Type B pancreatic cell (in vitro differentiated cells): ENCODE measurements at places on chromosomes 1 and 21.

DNA sequence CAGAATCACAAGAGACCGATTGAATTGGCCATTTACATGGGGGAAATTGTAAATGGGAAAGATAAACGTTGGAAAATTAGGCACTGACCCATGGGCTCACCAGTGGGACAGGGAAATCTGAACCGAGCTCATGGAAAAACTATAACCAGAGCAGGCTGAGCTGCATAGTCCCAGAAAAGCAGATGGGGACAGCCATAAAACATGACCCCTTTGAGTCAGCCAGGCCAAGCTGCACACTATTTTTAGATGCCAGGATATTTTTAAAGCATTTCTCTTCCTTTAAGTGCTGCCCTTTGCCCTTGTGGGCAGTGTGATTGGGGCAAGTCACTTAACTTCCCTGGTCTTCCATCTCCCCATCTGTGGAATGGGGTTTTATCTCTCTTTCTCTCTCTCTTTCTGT is 184.1 kb downstream of the FOXD2 start:
- no peak for DNase-seq

DNA sequence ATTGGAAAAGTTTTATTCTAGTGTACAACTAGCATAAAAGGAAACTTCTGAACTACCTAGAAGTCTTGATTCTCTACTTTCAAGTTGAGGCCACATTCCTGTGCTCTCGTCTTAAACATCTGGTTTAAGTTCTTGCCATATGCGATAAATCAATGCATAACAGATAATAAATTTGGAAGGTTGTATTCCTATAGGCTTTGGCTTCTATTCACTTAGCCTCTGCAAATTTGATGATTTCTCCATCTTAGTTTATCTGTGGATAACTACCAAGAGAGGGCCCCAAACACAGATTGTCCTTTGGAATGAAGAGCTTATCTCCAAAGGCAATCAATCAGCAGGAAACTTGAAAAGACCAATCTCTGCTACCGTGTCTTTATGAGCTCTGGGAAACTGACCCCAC is 11.7 kb upstream of the RNF2 start:
- no peak for DNase-seq

DNA sequence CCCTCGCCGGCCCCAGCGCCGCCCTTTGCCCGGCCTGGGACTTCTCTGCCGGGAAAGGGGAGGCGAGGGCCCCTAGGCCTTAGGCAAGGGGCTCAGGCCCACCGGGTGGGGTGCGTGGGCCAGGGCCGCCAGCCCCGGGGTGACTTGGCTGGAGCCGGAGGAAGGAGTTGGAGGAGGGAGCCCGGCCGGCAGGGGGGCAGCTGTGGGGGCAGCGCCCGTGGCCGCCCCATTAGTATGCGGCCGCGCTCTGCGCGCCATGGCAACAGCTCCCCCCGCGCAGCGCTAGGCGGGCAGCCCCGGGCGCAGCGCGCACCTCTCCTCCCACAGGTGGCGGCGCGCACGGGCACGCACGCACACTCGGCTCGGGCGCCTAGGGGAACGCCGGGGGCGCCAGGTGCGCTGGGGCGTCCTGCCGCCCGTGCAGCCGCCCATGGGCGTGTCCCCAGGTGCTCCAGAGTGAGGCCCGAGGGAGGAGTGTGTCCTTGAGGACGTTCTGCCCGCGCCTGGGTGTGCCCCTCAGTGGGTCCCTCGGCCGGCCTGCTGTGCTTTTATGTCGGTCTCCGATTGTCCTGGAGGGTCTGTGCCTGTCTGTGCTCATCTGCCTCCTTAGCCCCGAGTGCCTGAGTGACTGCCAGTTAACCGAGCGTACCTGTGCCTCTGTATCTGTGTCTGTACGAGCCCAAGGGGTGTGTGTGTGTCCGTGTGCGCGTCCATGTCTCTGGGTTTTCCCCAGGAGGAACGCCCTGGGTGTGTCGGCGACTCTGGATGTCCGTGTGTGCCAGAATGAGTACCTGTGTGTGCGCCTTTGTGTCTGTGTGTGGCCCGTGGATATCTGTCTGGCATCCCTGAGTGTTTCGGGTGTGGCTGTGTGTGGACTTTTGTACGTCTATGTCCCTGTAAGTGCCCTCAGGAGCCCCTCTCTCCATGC is 38.2 kb upstream of the WASF2 start:
- no peak for DNase-seq

DNA sequence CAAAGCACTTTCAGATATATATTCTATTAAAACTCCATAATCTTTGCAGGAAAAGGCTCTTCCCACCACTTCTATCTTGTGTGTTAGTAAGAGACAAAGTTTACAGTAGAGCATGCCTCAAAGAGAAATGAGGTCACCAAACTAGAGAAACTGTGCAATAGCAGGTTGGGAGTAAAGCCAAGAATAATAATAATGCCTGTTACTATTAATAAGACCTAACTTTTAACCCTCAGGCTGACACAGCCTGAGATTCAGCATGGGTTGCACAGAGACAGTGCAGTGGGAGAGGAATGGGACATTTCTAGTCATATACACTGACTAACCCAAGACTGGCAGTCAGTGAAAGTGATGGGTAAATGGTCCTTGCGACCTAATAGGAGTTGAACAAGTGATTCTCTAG is 320.2 kb upstream of the NFIA start:
- DNase-seq: no peak

- no peak for DNase-seq
These were observed 22.4 kb downstream of the LRRC8B start for GRCh38 chr1:89546934-89547562.

GRCh38 chr1:6066680-6067079 is 21.0 kb downstream of the KCNAB2 start:
- DNase-seq: no peak

DNA sequence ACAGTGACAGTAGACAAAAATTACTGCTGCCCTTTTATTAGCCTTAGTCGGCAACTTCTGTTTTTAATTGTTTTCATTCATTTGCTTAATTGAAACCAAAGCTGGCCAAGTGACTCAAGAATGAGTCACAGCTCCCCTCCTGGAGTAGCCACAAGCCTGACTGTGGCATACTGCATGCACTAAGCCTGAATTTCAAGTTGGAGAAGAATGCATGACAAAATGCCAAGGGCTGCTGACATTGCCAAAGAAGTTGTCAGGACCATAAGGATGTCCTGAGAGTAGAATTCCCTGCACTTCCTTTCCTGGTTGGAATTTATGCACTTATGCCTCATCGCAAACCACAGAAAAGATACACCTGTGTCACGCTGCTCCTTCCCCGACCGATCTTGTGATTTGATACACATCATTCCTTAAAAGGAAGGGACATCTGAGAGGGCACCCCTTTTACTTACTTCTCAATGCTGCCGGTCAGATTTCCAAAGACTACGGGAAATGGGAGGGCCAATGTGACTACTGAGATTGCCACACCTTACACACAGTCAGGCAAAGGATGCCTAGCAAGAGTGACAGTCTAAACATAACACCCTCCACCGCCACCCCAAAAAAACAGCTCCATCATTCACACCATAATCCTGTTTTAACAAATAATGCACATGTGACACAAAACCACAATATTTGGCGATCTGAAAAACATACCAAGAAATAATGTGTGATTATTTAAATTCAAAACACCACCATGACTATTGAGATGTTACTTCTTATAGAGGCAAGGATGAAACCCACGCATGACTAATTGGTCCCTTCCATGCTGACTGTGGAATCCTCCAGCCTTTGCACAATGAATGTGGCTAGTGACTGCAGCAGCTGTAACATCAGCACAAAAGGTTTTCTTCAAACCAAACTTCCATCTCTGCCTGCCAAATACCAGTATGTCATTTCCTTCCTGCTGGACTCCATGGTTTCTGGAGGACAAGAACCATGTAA is 28.2 kb downstream of the VAV3 start:
- no peak for DNase-seq

- DNase-seq: no peak
These were observed 41.9 kb downstream of the FAM163A start for GRCh38 chr1:179785031-179785431.

DNA sequence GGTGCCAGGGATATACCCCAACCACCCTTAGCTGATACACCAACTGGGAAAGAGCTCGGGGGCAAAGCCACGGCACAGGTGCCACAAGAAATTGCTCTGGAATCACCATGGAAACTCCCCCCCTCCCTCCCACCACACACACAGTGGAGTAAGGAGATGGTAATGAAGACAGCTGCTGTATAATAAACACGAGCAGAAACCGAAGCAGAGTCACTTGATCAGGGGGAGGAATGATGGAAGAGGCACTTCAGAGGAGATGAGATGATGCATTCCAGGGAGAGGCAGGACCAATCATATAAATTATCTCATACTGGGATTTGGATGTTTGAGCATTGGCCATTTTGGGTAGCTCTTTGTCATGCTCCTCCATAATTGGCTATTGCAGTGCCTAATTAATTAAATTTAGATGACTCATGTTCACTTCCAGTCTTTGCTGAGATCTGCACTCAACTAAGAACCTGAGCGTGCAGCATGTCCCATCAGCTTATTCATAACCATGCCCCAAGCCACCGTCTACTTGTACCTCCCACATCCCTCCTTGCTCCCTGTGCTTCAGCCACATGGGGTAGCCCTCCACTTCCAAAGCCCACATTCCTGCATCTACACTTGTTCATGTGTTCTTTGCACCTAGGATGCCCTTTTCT is 189.5 kb downstream of the ZSCAN20 start:
- no peak for DNase-seq

DNA sequence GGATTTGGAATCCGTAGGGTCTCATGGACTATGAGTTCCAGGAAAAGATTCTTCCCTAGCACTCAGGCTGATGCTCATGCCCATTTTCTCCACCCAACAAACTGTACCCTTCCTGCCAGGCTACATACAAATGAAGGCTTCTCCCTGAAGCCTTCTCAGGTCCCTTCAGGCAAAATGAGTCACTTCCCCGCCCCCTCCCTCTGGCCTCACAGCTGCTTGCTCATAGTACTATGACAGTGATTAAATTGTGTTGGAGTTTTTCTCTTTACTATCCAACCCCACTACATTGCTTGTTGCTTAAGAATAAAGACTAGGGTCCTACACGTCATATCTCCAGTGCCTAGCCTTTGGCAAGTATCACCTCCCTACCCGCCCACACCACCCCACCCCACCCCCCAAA is 207.6 kb upstream of the NFIA start:
- no peak for DNase-seq

DNA sequence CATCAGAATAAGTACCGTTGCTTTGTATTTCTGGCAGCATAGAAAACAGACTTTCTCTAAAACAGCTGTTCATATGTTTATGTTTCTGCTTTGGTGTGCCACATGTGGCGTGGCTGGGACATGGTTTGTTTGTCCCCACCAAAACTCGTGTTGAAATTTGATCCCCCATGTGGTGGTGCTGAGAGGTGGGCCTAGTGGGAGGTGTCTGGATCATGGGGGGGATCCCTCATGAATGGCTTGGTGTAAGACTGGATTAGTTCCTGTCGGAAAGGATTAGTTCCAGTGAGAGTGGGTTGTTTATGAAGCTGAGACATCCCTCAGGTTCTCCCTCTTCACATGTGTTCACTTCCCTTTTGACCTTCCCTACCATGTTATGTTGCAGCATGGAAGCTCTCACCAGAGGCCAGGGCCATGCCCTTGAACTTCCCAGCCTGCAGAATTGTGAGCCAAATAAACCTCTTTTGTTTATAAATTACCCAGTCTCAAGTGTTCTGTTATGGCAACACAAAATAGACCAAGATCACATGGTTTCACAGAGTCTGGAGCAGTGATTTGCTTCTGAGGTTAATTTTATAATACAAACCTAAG is 17.9 kb upstream of the H3-3A start:
- DNase-seq: no peak

GRCh38 chr21:26918323-26919079 is 48.4 kb downstream of the ADAMTS5 start:
- no peak for DNase-seq

- DNase-seq: no peak
These were observed 250.2 kb downstream of the NPHP4 start for GRCh38 chr1:5742032-5742431.

DNA sequence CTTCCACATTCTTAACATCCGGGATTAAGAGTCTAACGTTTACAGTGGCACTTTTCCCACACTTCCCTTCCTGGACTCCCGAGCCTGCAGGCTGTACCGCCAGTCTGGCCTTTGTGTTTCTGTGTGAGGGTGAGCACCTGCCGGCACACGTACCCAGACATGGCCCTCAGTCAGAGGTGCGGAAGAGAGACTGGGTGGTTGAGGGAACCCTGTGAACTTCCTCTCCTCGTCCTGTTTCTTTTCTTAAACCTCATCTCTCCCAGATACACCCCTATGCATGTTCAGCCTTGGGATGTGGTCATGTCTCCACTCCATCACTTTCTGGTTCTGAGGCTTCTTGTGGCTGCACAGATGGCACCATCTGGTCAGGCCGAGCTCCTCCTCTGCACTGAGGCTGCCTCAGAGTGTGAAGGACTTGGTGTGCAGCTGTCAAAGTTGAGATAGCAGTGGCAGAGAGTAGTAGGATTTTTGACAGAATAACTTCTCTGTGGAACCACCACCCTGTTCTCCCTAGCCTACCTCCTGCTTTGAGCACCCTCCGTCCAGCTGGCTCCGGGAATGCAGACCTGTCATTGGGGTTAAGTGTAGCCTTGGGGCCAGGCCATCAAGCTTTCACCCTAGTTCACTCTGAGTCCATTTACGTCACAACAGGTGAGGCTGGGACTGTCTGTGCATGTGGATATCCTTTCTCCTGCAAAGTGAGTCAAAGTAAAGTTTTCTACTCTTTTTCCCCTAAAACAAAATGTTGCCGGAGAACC is 31.4 kb downstream of the VASH2 start:
- no peak for DNase-seq

DNA sequence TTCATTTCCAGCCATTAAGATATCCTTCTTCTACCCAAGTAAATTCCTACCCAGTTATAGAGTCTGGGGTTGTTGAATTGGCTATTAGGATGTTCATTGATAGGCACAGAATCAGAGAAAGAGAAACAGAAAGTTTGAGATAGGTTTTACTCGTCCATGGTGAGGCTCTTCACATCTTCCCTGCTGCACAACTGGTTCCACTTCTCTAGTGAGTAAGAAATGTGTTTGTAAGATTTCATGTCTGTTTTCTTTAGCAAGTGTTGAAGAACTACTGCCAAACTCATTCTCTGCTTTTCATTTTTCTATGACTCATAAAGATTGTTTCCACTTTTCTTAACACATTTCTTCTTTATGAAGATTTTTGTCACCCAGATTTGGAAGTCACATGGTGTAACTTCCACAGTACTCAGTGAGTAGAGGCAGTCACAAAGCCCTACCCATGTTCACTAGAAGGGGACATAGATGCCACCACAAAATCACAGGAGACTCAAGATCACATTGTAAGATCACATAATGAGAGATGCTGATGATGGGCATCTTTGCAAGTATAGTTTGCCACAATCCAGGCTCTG is 152.3 kb downstream of the SNX7 start:
- DNase-seq: no peak

- DNase-seq: no peak
These were observed 4.9 kb downstream of the LSM10 start for GRCh38 chr1:36392836-36393235.

DNA sequence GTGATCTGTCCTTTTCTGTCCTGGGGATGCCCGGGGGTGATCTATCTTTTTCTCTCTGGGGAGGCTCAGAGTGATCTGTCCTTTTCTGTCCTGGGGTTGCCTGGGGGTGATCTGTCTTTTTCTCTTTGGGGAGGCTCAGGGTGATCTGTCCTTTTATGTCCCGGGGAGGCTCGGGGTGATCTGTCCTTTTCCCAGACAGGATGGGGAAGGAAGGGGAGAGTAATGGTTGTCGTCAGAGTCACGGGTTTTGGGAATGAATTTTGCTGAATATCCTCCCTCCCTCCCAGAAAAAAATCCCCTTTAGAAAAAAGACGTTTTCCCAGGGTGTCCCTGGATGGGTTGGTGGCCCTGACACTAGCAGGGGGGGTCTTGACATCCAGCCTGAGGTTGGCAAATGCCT is 91.5 kb downstream of the ARHGEF10L start:
- no peak for DNase-seq
